ENCODE measurements at places on chromosomes 2 and 18.

DNA sequence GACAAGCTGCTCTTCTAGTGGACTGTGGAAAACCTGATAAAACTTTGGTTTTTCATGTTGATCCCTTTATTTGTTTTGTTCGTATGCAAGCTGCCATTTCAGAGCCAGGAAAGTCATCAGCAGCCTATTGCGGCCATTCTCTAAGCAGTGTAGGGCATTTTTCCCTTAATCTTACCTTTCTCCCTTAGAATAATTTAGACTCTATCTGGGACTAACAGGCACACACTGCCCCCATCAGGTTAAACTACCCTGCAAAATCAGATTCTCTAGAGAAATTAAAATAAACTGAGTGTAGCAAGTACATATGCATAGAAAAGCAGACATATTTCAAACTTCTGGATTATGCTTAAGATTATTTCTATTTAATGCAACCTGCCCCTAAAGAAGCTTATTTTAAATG lies 347.5 kb downstream of the METTL4 start:
- DNase-seq = peak; percentile 62

DNA sequence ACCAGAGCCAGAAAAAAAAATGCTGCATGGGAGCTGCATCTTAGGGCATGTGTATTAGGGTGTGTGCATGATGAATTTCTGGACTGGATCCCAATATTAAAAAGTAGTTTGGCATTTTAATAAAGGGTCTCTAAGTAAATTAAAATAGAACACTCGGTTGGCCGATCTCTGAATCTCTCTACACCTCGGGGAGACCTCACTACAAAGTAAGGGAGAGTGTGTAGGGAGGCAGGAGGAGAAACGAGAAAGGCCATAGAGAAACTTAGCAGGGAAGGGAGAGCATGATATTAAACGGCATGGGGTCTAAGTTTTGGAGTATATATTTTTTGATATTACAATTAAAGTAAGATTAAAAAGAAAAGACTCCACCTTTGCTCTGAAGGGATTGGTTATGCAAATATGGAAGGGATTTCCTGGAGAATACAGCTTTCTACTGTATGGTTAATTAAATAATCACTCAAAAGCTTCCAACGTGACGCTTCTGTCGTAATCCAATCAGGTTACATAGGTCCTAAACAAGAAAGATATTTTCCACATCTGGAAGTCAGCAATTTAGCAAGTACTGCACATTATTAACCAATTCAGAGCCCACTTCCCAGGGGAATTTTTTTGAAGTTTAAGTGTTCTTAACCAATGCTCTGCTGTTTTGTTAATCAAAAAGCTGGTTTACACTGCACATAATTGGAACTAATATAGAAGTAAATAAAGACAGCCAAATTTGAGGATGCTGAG lies 1.0 kb upstream of the ZEB2 start:
- no peak for DNase-seq

GRCh38 chr2:144161061-144161460 lies 358.9 kb downstream of the ZEB2 start:
- no peak for DNase-seq

DNA sequence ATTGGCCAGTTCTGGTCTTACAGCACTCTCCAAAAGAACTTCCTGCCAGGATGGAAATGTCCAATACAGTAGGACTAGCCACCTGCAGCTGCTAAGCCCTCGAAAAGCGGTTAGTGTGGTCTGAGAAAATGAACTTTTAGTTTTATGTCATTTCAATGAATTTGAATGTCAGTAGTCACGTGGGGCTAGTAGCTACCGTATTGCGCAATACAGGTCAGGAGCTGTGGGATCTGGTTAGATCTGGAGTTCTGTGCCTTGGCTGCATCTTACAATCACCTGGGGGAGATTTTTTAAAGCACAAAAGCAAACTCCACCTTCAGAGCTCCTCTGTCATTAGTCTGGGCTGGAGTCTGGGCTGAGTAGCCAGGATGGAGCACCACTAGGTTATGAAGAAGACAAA lies 35.9 kb downstream of the C1QL2 start:
- no peak for DNase-seq

DNA sequence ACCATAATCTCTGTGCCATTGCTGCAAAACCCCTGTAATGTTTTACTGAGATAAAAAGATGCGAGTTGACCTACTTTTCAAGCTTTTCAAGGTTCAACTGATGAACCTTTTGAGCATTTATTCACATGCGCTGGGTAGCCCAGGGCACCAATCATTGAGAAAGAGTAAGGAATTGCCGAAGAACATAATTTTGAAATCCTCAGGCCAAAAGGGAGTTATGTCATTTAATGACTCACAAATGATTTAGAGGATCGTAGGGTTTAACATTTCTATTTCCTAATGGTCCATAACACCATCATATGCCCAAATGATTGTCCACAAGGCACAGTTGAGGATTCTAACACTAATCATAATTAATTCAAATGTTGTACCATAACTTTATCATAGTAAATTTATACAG lies 20.2 kb upstream of the DLX1 start:
- no peak for DNase-seq

- DNase-seq = no peak
Measured at GRCh38 chr2:190043441-190043840, 19.1 kb downstream of the MSTN start.

DNA sequence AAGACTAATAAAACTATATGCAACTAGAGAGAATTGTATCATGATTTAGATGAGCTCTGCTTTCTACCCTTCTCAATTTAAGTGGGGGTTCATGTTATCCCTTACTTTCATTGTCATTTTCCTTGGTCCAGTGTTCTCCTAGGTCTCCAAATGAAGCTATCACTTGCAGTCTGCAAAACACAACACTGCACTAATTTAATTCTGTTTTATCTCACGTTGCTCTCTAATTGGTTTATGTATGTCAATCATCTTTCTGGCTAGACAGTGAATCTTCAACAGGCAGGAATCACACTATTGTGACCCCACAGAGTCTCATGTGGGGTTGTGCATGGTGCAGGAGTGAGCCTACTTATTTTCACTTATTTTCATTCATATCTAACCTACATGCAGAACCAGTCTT lies 348.3 kb upstream of the SYT4 start:
- DNase-seq = no peak

DNA sequence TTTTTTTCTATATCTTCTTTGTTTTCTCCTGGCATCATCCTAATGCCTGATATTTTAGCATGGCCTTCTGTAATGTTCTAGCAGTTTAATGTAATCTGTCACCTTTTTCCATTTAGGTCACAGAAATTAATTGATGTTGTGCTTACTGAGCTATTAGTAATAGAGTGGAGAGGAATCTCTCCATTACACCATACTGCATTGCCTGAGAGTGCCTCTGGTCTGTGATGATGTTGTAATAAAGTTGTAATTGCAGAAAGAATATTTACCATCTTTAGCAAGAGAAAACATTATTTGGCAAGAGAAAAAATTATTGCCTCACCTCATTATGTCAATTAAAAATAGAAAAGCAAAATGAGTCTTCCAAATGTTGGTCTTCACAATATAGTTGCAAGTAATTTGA lies 213.2 kb downstream of the KCNJ3 start:
- no peak for DNase-seq

- DNase-seq = no peak
Measured at GRCh38 chr2:124607679-124608078, 582.6 kb downstream of the CNTNAP5 start.

GRCh38 chr2:37201766-37202165 lies 5.5 kb downstream of the CEBPZOS start:
- no peak for DNase-seq

GRCh38 chr18:72823345-72823744 lies 44.4 kb downstream of the NETO1 start:
- no peak for DNase-seq

All from kidney (tissue), 22 donors.